Hematopoietic multipotent progenitor cell treated with erythropoietin and hydrocortisone succinate and interleukin-3 and kit ligand, for 6 days (in vitro differentiated cells): ENCODE measurements at places on chromosomes 2 and 18.

- peak; percentile 19 for DNase-seq
Observed at GRCh38 chr2:9780368-9781130, 62.7 kb upstream of the TAF1B start.

DNA sequence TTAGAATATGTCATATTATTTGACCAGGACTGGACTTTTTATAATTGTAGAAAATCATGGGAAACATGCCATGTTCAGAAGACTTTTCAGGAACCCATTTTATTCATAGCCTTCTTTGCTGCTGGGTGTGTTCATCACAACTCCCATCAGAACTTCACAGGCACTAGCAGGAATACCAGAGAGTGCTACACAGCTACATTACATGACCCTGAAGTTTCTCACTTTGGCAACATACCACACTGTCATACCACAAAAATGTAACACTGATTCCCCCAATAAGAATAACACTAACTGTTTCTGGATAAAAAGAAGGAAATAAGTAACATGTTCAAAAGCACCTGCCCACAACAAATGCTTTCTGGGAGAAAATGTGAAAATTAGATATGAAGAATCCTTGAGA, 405.4 kb downstream of the CDH2 start:
- no peak for DNase-seq

- DNase-seq = no peak
Observed at GRCh38 chr2:149422337-149422990, 92.1 kb downstream of the LYPD6 start.

DNA sequence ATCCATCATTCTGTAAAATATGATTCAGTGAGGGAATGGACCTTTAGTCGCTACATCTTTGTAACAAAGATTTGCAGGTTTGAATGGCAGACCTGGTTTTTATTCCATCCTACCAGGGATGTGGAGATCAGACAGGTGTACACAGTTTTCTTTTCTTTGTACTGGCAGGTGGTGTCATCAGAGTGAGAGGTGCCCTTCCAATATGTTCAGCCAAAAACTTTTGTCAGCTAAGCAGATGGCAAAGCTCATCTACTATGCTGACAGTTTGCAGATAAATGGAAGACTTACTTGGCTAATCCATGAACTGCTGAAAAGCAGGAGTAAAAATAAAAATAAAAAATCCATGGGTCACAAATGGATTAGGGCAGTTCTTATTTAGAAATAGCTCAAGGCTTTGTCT, 185.5 kb upstream of the DOK6 start:
- no peak for DNase-seq

GRCh38 chr2:203719456-203720410, 13.3 kb downstream of the CD28 start:
- no peak for DNase-seq

- no peak for DNase-seq
Observed at GRCh38 chr2:233831861-233832260, 22.5 kb downstream of the HJURP start.

DNA sequence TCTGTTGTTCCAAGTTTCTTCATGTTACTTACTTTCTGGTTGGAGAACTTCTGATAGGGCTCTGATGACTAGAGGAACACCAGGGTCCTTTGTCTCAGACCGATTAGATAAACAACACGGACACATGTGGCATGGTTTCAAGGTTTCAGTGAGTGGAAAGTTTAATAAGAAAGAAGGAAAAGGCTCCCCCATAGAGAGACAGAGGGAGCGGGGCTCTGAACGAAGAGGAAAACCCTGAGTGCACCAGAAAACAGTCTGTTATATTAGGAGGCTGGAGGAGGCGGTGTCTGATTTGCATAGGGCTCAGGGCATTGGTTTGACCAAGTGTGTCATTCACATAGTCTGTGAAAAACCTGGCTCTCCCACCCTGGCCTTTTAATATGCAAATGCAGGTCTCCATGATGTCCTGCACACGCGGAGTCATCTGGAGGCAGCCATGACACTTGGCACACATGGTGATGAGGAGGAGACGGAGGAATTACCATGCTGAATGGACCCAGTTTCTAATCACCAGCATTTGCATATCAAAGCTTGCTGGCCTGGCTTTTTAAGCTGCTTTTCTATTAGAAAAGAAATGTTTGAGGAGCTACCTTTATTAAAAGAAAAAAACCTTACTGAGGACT, 94.2 kb downstream of the PTPN4 start:
- no peak for DNase-seq

- DNase-seq = no peak
Observed at GRCh38 chr2:191443446-191443845, 198.2 kb downstream of the MYO1B start.

GRCh38 chr2:142866426-142866825, 11.0 kb upstream of the KYNU start:
- no peak for DNase-seq

DNA sequence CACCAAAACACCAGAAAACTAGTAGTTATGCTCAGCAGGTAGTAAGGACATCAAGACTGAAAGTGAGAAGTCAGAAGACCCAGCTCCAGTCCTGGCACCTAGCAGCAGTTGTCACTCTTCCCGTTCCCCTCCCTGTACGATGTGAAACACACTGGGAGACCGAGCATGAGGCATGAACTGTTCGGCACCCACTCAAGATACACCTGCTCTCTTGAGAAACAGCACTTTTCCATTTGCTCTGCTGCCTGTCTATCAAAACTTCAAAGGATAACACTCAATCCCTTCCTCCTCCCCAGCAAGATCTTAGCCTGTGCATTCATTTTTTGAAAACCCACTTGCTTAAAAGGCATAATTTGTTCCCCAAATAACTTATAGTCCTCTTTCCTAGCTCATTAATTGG, 123.9 kb downstream of the PLEKHM3 start:
- no peak for DNase-seq

DNA sequence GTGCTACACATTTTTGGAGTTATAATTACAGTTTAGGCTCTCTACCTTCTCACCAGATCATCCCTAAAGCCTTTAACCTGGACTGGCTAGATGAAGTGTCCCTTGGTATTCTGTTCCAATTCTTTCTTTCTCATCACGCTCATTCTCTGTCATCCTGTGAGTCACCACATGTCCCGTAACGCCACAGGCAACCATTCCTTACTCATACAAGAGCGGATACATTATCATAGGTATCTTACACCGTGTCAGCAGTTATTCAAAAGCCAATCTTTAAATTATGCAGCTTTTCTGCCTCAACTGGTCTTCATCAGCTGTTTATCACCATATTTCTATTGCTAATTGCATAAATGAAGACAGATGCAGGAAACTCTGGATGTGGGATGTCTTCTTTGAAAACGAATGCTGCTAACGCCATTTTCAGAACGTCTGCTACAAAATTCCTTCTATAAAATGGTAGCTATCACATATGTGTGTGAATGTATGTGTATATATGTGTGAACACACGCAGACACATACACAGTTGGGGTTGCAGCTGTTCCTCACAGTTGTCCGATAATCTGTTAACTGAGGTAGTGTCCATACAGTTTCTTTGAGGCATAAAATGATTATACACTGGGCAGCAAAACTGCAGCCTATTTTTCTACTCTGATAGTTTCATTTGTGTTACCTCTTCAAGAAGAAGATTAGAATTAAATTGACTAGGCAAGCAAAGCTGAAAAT, 47.9 kb downstream of the EML6 start:
- no peak for DNase-seq

DNA sequence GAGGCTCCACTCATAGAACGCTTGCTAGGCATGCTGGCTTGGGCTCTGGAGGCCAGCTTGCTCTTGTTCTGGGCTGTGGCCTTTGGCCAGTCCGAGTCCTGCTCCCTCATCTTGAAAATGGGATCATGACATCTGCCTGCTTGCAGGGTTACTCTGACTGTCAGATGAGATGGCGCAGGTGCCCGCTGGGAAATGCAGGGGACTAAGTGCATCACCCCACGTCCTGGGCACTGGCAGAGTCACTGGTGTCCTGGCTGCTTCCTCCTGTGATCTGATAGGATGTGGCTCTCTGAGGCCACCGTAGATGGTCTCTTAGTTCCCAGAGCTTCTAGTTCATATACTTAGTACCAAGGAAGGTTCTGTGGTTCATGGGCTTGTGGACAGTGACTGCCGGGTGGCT, 18.5 kb downstream of the LDLRAD4 start:
- DNase-seq = no peak

GRCh38 chr2:138440759-138441158, 60.8 kb upstream of the SPOPL start:
- no peak for DNase-seq

DNA sequence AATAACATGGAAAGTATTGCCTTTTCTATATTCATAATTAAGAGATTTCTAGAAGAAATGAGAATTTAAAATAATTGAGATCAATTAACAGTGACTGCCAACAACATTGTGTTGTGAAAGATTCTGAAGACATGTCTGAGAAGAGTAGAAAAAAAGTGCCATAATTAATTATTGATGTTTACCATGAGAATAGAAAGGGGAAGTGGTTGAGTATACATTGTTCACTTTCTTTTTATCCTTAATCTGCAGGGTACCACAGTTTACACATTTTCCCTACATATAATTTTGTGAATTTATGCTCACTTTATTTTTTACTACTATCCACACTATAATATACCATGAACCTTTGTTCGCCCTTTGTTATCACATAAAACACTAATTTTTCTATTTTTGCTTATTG, 47.1 kb upstream of the UBE2E3 start:
- no peak for DNase-seq

DNA sequence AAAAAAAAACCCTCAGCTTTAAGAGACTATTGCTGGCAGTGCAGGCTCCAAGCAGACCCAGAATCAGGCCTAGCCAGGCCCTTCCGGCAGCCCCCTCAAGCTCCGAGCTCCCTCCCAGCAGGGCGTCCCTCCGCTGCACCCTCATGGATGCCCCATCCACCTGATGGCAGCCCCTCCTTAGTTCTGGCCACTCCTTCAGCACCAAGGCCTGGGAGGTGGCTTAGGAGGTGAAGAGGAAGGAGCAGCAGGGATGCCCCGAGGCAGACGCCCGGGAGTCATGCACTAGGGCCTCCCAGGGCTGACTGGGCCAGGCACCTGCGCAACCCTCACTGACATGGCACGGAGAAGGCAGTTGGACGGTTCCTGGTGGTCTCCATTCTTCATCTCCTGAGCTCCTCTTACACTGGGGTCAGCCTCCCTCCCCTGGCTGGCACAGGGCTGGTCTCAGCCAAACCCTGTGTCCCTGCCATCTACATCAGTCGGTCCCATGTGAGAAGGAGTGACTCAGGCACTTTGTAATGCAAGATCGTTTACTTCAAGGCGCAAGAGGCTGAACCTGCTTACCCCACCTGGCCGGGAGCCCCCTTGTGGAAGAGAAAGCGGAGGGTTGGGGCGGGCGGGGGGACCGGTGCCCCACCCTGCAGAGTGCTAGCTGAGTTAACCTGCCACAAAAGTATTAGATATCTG, 53.5 kb upstream of the ID2 start:
- DNase-seq = no peak

DNA sequence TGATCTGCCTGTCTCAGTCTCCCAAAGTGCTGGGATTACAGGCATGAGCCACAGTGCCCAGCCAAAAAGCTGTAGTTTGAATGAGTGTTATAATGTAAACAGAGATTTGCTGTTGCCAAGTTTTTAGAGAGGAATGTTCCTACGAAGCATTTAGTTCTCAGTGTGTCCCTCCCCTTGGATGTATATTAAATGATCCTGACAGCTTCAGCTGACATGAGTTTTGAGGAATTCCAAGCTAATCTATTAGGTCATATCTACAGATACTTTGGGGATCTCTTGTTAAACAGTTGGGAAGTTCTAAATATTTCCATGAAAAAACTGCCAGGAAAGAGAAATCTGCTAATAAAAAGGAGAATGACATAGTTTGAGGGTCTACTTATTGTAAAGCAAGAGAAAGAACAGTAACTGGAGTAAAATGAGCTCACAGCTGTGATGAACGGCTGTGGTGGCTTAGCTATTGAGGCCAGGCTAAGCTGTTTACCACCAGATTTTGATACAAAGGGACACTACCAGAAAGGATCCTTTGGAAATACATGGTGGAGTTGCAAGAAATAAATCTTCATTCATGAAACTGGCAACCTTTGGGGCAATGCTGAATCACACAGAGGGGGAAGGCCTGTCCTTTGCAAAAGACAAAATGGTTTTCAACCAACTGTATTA, 2.6 kb upstream of the STON1 start:
- DNase-seq = no peak

DNA sequence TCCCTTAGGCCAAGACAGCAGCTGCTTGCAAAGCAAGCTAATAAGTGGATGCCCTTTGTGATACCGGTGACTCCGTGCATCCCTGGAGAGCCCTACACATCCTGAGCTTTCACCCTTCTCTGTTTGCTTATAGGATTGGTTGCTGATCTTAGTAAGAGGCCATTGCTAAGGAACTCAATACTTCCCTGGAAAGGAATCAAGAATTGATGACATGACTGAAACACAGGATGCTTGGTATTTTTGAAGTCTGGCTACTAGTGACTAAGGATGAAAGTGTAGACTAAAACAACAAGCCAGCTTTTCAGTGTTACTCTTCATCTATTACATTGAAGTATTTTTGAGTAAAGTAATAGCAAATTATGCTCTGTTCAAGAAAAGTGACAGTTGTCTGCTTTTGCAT, 123.0 kb upstream of the SERPINE2 start:
- DNase-seq = no peak

DNA sequence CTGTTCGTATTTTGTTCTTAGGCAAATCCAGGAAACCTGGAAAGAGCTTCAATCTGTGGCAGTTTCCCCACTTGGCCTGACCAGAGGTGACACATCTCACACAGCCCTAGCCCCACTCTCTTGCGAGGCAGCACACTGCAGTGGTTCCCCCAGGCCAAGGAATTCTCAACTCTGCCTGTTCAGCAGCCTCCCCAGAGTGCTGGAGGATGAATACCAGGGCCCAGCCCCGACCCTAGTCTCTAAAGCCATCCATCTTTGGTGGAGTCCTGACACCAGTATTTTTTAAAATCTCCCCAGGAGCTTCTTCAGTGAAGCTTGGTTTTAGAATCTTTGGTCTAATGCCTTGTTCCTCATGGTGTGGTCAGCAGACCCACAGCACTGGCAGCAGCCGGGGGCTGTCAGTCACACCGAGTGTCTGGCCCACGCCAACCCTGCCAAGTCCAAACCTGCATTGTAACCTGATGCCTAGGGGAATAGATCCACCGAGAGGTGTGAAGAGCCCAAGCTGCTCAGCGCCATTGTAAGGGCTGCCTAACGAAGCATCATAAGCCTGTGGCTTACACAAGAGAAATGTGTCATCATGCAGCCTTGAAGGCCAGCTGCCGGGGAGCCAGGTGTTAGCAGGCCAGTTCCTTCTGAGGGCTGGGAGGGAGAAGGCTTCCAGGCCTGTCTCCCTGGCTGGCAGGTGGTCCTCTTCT, 428.7 kb upstream of the ID2 start:
- DNase-seq = no peak

- DNase-seq = no peak
Observed at GRCh38 chr18:78891185-78891762, 88.3 kb upstream of the SALL3 start.
